Right renal pelvis (tissue), 4 donors: ENCODE measurements at places on chromosomes 11 and 22. TPM values are rescaled to one million over a fixed set of nuclear protein-coding genes. Genes with fewer than 3 reads are reported as not detected.

- DNase-seq, result no peak
Measured at GRCh38 chr11:63663809-63664208, 7.4 kb downstream of the ATL3 start.

The ZNRF3 gene
- polyA plus RNA-seq, result 32.3 TPM

GRCh38 chr11:128940156-128940555, 2.5 kb downstream of the TP53AIP1 start:
- no peak for DNase-seq

DNA sequence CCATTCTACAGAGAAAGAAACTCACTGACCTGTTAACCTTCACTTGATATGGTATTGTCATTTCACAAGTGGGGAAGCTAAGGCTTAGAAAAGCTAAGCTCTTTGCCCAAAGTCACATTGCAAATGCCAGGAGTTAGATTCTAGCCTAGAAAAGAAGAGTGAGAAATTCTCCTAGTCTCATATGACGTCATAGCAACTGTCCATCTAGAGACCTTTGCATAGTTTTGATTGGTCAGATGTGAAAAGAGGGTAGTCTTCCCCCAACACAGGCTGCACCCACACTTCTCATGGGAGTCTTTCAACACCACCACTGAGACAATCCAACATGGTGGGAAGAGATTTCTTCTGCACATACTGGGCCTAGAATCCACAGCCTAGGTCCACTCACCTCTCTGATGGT, 197.9 kb downstream of the NTM start:
- DNase-seq, result no peak

The SPI1 gene
- polyA plus RNA-seq, result 2.7 TPM

DNA sequence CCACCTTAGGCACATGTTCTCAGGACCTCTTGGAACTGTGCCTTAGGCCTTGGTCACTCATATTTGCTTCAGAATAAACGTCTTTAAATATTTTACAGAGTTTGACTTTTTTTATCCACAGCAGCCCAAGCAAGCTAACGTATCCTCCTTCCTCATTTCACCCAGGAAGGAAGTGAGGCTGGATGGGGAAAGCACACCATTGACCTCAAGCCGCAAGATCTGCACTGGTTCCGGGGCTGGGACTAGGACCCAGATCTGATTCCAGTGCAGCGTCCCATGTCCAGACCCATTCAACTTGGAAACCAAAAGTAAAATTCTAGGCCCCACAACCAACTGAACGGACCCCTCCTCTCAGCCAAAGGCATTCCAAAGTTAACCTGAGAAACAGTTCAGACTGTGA, 2.4 kb upstream of the LGALS12 start:
- no peak for DNase-seq

- peak; percentile 97 for DNase-seq
Measured at GRCh38 chr11:62709247-62710000, 1.9 kb downstream of the GNG3 start.

- no peak for DNase-seq
Measured at GRCh38 chr11:92873551-92873950, 95.9 kb upstream of the MTNR1B start.

The BIRC2 gene
- 94.7 TPM for polyA plus RNA-seq

GRCh38 chr22:32531931-32532819, 57.6 kb downstream of the FBXO7 start:
- no peak for DNase-seq

The GLB1L2 gene
- polyA plus RNA-seq, result 19.4 TPM

DNA sequence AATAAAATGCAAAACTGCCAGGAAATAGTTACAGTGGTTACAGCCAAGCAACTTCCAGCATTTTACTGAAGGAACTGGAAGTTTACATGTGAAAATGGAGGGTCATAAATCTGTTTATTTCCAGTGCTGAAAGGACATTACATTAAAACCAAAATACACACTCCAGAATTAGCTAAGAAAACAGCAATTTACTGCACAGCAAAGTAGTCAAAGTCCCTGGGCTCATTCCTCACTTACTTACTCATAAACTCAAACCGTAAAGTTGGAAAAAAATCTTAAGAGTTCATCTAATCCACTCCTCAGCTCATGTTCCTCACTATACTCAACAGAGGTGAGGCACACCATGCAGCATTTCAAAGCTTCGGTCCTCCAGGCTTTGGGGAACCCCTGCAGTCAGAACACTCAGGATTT, 17.4 kb downstream of the CTSC start:
- DNase-seq, result no peak

The ALG12 gene
- 44.4 TPM for polyA plus RNA-seq
